ENCODE measurements at places on chromosomes 5 and 9.

- no peak for DNase-seq
These were observed 644 bp downstream of the IER5L start for GRCh38 chr9:129177443-129177790.

GRCh38 chr5:1366514-1366913, 21.6 kb upstream of the CLPTM1L start:
- no peak for DNase-seq

DNA sequence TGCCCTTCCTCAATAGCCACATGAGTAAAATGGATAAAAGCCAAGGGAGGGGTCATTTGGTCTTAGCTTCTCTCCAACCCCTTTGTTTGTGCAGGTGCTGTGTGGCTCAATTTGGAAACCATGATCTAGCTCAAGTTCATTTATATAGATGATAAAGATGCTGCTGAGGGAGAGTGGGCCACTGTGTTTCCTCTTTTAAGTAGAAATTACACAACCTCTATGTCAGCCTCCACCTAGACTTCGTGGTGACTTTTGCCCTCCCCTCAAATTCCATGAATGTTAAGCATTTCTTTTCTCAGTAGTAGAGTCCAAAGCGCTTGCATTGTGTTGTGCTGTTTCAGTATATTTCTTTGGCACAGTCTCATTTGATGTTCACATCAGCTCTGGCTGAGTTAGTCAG, 241.4 kb downstream of the ARHGAP26 start:
- no peak for DNase-seq

DNA sequence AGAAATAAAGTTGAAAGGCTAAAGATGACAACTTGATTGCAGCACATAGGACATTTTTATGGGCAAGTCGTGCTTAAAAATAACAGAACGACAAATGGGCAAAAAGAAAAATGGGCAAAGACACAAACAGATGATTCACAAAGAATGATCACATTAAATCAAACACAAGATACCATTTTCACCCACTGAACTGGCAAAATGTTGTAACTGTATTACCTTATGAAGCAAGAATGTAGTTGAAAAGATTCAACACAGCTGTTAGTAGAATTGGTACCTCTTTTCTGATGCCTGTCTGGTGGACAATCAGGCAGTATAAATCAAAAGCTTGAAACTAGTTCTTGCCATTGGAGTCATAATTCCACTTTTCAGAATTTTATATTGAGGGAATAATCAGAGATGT, 81.0 kb upstream of the PALM2AKAP2 start:
- DNase-seq, result no peak

DNA sequence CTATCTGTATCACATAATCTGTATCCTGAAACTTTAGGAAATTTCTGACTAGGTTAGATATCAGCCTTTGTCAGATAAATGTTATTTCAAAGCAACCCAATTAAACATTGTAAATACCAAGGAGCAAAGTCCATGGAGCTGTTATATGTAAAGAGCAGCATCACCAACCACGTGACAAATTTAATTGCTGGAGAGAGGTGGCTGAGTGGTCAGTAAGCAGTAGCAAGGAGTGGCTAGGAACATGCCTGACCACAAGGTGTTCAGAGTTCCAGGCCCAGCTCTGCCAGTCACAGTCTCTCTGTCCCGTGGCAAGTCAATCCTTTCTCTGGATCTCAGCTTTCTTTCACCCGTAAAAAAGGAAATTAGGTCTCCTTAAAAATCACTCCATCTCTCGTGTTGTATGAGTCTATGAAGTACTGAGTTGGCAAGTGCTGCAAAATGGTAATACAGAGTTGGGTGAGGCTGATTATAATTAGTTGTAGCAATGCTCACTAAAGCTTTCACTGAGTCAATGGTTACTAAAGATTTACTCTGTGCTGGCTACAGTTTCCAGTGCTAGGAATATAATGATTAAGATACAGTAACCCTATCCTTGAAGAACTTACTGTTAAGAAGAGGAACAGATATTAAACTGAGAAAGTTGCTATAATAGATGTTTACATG, 166.1 kb downstream of the GNAQ start:
- no peak for DNase-seq

GRCh38 chr5:125043781-125044391, 297.4 kb upstream of the ZNF608 start:
- DNase-seq, result no peak

DNA sequence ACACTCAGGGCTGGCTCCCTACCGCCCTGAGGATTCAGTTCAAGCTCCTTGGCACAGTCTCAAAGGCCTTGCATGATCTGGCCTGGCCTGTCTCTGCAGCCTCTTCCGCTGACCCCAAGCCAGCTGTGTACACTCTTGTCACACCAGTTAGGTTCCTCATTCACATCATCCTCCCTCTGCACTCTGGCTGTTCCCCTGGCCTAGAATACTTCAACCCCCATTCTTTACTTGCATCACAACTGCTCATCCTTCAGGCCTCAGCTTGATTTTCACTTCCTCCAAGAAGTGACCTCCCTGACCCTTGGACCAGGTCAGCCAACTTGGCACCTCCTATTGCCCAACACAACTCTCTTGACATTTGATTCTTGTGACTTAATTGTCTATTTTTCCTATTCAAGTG, 18.9 kb upstream of the PFDN1 start:
- no peak for DNase-seq

- DNase-seq, result no peak
These were observed 731.9 kb downstream of the MTRR start for GRCh38 chr5:8600843-8601242.

GRCh38 chr9:106798016-106798799, 64.8 kb upstream of the ZNF462 start:
- DNase-seq, result no peak

DNA sequence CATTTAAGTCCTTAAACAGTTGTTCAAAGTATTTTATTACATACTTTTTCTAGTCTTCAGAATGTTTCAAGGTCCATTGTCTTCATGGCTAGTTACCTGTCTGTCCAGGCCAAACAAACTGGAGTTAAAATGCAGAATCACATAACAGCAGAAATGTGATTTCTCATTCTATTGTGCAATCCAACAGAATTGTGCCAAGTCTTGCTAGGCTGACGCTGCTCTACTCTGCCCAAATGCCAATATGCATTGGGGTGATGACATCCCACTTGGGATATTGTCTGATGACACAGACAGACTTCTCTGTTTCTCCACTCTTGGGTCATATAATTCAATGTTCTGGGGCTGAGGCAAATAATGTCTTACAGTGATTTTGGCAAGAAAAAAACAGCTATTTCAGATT, 5.2 kb upstream of the SLC22A5 start:
- no peak for DNase-seq

DNA sequence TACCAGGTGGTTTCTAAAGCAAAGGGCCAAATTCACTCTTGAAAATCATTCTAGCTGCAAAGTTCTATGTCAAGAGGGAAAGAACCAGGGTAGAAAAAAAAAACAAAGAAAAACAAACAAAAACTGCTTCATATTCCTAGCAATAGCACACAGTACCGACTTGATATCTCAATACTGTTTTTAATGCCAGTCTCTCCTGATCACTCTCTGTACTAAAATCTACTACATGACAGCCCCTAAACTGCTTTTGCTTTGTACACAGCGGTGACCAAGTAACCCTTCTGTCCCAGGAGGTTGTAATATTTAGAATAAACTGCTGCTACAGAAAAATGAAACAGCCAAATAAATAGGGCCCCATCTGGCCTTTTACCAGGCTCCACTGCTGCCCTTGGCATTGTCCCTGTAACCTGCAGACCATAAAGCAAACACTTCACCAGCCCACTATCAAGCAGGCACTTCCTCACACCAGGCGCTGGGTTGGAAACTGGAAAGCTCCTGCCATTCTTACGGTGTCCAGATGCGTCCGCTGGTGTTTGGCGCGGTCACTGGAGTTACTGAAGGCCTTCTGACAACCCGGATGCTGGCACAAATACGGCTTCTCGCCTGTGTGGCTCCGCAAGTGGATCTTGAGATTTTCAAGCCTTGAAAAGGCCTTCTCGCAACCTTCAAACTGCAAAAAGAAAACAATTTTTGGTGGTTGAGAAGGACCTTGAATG, 363.2 kb downstream of the GLIS3 start:
- no peak for DNase-seq

DNA sequence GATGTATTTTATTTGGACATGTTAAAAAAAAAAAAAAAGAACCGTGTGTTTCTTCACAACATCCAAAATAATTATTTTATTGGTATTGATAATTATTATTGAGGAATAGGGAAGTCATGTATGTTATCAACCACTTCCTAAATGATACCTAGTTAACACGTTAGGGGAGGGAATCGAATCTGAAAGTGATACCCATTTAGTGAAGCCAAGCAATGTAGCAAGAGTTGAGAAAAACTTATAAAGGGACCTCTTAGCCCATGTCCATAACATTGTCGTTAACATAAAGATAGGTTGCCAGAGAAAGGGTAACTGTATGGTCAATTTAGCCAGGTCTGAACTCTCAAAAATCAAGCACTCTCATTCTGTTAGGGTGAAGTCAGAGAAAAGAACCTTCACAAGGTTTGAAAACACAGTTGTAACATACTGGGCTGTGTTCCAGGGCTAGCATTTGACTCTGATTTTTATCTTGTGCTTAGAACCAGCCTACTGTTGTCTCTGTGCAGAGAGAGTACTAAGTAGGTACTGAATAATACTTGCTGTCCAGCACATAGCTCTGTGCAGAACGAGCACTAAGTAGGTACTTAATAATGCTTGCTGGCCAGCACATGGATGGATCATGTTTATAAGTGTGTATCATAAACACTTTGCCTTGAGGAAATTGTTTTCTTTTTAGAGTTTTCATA, 60.4 kb downstream of the GHR start:
- DNase-seq, result no peak

DNA sequence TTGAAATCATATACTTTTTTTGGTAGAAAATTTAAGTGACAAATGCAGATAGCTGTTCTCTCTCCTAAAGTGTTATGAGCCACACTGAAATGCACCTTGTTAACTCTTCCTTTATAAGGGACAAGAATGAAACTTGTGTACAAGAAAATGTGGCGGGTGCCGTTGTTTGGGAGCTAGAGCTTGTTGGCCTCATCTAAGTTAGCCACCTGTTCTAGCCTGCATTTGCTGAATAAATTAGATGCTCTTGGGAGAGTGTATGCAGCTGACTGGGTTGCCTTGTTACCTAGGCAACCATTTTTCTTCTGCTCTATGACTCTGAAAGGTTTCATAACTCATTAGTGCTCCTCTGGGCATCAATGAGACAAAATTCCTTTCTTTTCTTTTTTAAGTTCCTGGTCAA, 174.3 kb downstream of the TAF11L14 start:
- DNase-seq, result no peak

DNA sequence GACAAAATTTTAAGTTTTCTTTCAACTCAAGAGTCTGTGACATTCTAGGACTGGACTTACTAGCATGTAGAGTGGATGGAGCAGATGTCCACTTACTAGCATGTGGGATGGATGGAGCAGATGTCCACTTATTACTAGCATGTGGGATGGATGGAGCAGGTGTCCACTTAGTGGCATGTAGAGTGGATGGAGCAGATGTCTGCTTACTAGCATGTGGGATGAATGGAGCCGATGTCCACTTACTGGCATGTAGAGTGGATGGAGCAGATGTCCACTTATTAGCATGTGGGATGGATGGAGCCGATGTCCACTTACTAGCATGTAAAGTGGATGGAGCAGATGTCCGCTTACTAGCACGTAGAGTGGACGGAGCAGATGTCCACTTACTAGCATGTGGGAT, 2.4 kb downstream of the SLC36A1 start:
- no peak for DNase-seq

- DNase-seq, result no peak
These were observed 81.6 kb downstream of the PLPP1 start for GRCh38 chr5:55453211-55453610.

GRCh38 chr9:81225596-81225995, 463.8 kb downstream of the TLE1 start:
- DNase-seq, result no peak

DNA sequence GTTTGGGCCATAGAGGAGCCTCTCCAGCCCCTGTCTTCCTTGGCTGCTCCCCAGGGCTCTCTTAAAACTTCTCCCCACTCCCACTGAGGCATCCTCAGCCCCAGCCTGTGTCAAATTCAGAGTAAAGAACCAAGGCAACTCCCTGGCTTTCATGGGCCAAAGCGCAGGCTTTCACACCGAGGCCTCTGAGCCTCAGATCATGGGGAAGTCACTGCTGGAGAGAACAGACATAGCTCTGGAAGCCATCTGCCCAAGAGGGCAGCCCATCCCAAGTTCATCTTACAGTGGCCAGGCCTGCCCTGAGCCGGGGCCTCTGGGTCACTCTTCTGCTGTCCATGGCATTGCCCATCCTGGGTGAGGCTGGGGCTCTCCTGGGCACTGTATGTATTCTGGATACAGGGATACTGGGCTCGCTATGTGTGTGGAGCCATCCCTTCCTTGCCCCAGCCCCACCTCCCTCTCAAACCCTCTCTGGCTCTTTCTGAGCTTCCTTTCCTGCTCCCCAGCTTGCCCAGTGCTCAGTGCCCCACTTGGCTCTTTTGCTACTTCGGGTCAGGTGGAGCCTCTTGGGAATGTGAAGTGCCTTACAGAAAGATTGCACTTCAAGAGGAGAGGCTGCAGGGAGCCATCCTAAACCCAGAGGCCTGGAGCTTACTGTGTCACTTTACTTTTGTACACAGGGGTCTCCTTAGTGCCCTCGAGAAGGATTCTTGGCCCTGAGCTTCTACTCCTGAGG, 33.0 kb downstream of the TGFBI start:
- no peak for DNase-seq

GRCh38 chr9:209143-209758, 5.4 kb upstream of the DOCK8 start:
- no peak for DNase-seq

DNA sequence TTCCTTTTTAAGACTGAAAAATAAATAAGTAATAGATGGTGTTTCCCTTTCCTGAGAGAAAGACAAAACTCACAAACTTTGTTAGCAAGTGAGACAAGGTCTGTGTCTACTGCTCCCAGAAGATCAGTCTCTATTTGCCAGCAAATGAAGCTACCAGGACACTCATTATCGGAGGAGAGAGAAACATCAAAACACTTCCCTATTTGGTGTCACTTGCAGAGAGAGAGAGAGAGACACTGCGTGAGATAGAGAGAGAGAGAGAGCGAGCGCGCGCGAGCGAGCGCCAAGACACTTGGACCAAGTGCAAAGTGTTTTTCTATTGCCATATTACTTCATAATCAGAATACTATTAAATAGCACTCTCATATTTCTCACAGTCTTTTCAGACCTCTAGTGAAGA, 142.7 kb downstream of the KCNN2 start:
- DNase-seq, result no peak
